Progenitor cell of endocrine pancreas (in vitro differentiated cells): ENCODE measurements at places on chromosomes 12 and 14. TPM values are rescaled to one million over a fixed set of nuclear protein-coding genes. Genes with fewer than 3 reads are reported as not detected.

Gene GMPR2
- total RNA-seq: 73.6 and 86.2 TPM in 2 replicates

- no peak overlapping the region for H3K27ac ChIP-seq
- H3K4me1 ChIP-seq: peaks cover 5% of the 10 kb centered on the region
- H3K36me3 ChIP-seq: no peaks in the 10 kb centered on the region
- H3K27me3 ChIP-seq: peaks cover 24% of the 10 kb centered on the region
These were observed 124.8 kb upstream of the WSCD2 start for GRCh38 chr12:108004319-108004718.

- H3K4me1 ChIP-seq: no peaks in the 10 kb centered on the region
- no peaks in the 10 kb centered on the region for H3K36me3 ChIP-seq
- H3K27ac ChIP-seq: no peak overlapping the region
- no peaks in the 10 kb centered on the region for H3K27me3 ChIP-seq
These were observed 34.3 kb upstream of the LMNTD1 start for GRCh38 chr12:25587346-25587745.

DNA sequence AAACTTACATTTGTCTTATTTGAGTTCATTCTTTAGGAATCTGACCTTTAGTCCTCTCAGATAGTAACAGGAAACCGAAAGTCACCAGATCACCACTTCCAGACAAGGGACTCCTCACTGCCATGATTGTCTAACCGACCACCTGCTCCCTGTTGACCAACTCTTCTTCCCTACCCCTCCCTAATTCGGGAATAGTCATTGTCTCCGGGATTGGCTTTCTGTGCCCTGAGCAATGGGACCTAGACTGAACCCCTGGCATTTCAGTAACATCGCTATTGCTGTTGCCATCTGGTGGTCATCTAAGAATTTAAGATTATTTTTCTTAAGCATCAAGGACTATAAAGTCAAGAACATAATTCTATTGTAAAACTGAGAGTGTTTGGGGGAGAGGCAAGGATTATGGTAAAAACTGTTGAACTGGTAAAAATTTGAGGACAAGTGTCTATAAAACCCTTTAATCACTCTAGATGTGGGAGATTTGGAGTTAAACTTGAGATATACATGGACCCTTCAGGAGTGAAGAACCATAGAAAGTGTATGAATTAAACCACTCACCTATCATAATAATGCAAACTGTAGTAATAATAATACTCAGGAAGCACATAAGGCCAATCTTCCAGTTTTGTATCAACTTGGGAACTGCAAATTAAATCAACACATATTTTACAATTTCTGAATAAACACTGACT, 6.3 kb downstream of the CLEC2A start:
- no peak overlapping the region for H3K27ac ChIP-seq
- peaks cover 3% of the 10 kb centered on the region for H3K4me1 ChIP-seq
- no peak for DNase-seq

GRCh38 chr12:30829876-30830275, 75.1 kb upstream of the CAPRIN2 start:
- peaks cover 28% of the 10 kb centered on the region for H3K27me3 ChIP-seq
- no peak overlapping the region for H3K4me3 ChIP-seq
- DNase-seq: peak; percentile 1

GRCh38 chr12:124557518-124558223, 9.7 kb downstream of the NCOR2 start:
- H3K27me3 ChIP-seq: no peaks in the 10 kb centered on the region
- peak overlapping the region; percentile 76 for H3K27ac ChIP-seq
- peaks cover 26% of the 10 kb centered on the region for H3K4me1 ChIP-seq
- no peak overlapping the region for H3K4me3 ChIP-seq

DNA sequence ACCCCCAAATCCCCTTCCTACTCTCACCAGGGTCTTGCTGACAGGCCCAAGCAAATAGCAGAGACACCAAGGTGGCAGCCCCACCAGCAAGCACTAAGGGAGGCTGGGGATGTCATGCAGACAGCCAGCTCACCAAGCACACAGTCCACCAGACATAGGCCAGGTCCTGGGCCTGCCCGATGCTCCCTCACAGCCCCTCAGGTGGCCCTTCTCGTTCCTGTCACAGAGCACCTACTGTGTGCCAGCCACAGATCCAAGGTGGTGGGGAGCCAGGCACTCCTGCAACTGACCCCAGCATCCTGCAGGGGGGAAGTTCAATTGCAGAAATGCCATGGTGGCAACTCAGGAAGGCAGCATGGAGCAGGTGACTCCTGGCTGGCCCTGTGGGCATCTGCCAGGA, 60.5 kb upstream of the PNMA1 start:
- H3K27ac ChIP-seq: no peak overlapping the region
- H3K4me3 ChIP-seq: no peak overlapping the region
- no peaks in the 10 kb centered on the region for H3K27me3 ChIP-seq
- DNase-seq: no peak
- H3K4me1 ChIP-seq: peaks cover 19% of the 10 kb centered on the region

Gene POU6F1
- total RNA-seq: 8.2 and 11.6 TPM in 2 replicates

- H3K4me1 ChIP-seq: peaks cover 3% of the 10 kb centered on the region
- no peaks in the 10 kb centered on the region for H3K27me3 ChIP-seq
- H3K4me3 ChIP-seq: no peak overlapping the region
- H3K36me3 ChIP-seq: no peaks in the 10 kb centered on the region
- no peak overlapping the region for H3K27ac ChIP-seq
These were observed 77.0 kb downstream of the CATSPERB start for GRCh38 chr14:91654836-91655235.

GRCh38 chr14:36495666-36496065, 24.4 kb downstream of the NKX2-1 start:
- no peak for DNase-seq
- no peaks in the 10 kb centered on the region for H3K4me1 ChIP-seq
- H3K4me3 ChIP-seq: no peak overlapping the region
- H3K36me3 ChIP-seq: no peaks in the 10 kb centered on the region
- no peak overlapping the region for H3K27ac ChIP-seq

GRCh38 chr14:31945701-31946100, 131.4 kb upstream of the ARHGAP5 start:
- H3K36me3 ChIP-seq: no peaks in the 10 kb centered on the region
- peaks cover 41% of the 10 kb centered on the region for H3K4me1 ChIP-seq
- DNase-seq: no peak
- peaks cover 19% of the 10 kb centered on the region for H3K27me3 ChIP-seq
- no peak overlapping the region for H3K27ac ChIP-seq

Gene ESYT1
- total RNA-seq: 102 TPM in 2 replicates

DNA sequence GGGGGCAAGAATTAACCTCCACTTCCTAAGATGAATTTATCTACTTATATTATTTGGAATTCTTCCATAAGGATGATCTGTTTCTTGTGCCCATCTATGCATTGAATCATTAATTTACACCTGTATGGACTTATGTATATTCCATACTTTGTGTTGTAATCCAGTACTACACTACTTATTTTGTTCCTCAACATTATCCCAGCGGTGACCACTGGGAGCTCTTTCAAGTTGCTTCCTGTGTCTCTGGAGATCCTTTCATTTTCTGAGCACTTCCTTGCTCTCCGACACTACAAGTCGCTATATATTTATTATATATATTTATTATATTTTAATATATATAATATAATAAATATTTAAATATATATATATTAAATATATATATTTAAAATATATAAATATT, 54.9 kb upstream of the SCN8A start:
- H3K4me3 ChIP-seq: no peak overlapping the region
- no peak for DNase-seq
- H3K36me3 ChIP-seq: no peaks in the 10 kb centered on the region

Gene UNC79
- 2.6 TPM in 2 replicates for total RNA-seq

DNA sequence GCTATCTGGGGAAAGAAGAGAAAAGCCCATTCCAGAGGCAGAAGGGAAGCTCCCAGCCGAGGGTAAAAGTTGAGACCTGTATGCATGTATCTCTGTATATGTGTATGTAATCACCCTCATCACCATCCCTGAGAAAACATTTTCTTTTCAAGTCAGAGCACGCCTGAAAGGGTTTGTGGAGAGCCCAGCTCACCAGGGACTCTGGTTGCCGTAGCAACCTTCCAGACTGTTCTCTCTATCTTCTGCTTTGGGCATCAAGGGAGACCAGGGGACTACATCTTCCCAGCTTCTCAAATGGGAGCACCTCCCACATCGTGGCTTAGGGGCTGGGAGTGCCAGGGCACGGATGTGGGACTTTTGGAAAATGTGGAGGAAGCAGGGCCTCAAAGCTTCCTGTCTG, 93.5 kb downstream of the GALNT8 start:
- H3K27me3 ChIP-seq: peaks cover 52% of the 10 kb centered on the region
- no peak for DNase-seq
- H3K4me3 ChIP-seq: no peak overlapping the region
- no peak overlapping the region for H3K27ac ChIP-seq
- H3K4me1 ChIP-seq: peaks cover 6% of the 10 kb centered on the region
- peaks cover 7% of the 10 kb centered on the region for H3K36me3 ChIP-seq

DNA sequence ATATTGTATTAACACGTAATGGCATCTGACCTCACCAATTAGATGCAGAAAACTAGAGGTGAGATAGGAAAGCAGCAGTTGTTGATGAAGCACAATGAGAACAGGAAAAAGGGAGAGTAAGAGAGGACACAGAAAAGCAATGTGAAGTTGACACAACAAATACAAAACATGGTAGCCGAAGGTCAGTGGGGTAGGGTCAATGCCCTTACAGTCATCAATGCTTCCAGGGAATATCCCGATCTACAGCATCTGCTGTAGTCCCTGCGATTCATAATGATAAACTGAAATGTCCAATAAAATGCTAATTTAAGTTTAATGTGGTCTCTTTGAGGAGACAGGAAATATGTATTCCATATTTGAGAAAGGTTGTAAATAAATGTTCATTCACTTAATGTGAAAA, 2.9 kb upstream of the COL2A1 start:
- no peak overlapping the region for H3K4me3 ChIP-seq
- H3K36me3 ChIP-seq: no peaks in the 10 kb centered on the region
- H3K27ac ChIP-seq: no peak overlapping the region

- peak overlapping the region; percentile 82 for H3K27ac ChIP-seq
- DNase-seq: no peak
- no peaks in the 10 kb centered on the region for H3K36me3 ChIP-seq
These were observed 349.0 kb downstream of the RAD51B start for GRCh38 chr14:68168460-68169109.

DNA sequence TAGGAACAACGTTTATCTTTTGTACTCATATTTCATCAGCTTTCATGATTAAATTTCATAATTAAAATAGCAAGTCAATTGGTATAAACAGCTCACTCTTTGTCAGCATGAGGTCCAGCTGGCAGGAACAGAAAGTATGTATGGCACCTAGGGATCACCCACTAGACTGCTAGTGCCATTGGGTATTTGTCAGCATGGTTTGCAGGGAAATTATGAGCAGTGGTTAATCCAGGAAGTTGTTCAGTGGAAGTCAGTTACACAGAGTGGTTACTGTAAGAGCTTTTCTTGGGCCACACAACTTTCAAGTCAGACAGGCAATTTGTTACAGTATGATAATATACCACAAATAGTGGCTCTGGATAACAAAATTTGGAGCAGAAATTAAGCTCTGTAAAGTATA, 340.3 kb upstream of the RGS6 start:
- H3K27ac ChIP-seq: no peak overlapping the region
- H3K4me3 ChIP-seq: no peak overlapping the region
- H3K27me3 ChIP-seq: no peaks in the 10 kb centered on the region
- peaks cover 18% of the 10 kb centered on the region for H3K4me1 ChIP-seq

Gene SLC5A8
- total RNA-seq: 0.12 TPM in 1 of 2 replicates, not detected in the other

Gene CCDC177
- total RNA-seq: 0.22 and 0.24 TPM in 2 replicates

DNA sequence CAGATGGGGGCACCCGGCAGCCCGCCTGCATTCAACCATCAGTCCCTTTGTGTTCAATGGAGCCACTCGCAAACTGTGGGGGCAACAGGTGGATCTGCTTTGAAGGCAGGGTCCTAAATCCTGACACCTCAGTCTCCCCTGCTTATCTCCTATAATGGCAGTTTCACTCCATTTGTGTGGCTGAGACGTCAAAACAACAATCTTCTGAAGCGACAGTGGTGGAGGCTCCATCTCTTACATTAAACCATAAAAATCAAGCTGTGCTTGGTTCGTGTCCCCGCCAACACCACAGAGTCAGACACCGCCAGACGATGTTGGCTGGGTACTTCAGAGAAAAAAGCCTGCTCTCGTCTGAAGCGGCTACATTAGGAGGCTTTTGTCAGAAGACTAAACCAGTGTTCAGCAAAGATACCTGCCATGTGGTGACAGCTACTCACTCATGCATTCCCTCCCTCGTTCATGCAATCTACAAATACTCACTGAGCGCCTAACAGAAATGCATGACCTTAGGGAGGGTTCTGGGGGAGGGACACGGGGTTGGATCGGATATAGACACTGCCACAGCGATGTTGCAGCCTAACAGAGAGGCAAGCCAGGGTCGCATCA, 253.9 kb downstream of the FOXN3 start:
- H3K36me3 ChIP-seq: peaks cover 9% of the 10 kb centered on the region
- H3K4me1 ChIP-seq: no peaks in the 10 kb centered on the region
- H3K27me3 ChIP-seq: peaks cover 2% of the 10 kb centered on the region
- DNase-seq: no peak
- no peak overlapping the region for H3K4me3 ChIP-seq

Gene SSTR1
- 4.0 and 4.4 TPM in 2 replicates for total RNA-seq

Gene IL26
- not detected in 2 replicates for total RNA-seq

- no peaks in the 10 kb centered on the region for H3K27me3 ChIP-seq
- H3K4me1 ChIP-seq: peaks cover 7% of the 10 kb centered on the region
- no peak overlapping the region for H3K27ac ChIP-seq
- no peak overlapping the region for H3K4me3 ChIP-seq
These were observed 285.7 kb upstream of the LMO3 start for GRCh38 chr12:16891673-16892072.

- H3K27ac ChIP-seq: no peak overlapping the region
- no peak for DNase-seq
- no peaks in the 10 kb centered on the region for H3K36me3 ChIP-seq
- no peak overlapping the region for H3K4me3 ChIP-seq
These were observed 41.4 kb upstream of the NUDT4 start for GRCh38 chr12:93336291-93336741.

GRCh38 chr14:22896760-22897159, 13.7 kb downstream of the REM2 start:
- no peak overlapping the region for H3K27ac ChIP-seq
- no peak overlapping the region for H3K4me3 ChIP-seq
- H3K36me3 ChIP-seq: peaks cover 14% of the 10 kb centered on the region

Gene CLEC4D
- total RNA-seq: 0.14 TPM in 1 of 2 replicates, not detected in the other

Gene MSRB3
- total RNA-seq: 1.1 and 1.5 TPM in 2 replicates

Gene LGR5
- total RNA-seq: 0.67 and 1.2 TPM in 2 replicates

Gene C12orf50
- 0.10 and 0.16 TPM in 2 replicates for total RNA-seq

GRCh38 chr12:128570191-128571065, 253.3 kb downstream of the SLC15A4 start:
- no peak for DNase-seq
- no peaks in the 10 kb centered on the region for H3K4me1 ChIP-seq
- no peaks in the 10 kb centered on the region for H3K36me3 ChIP-seq
- H3K27ac ChIP-seq: no peak overlapping the region
- H3K4me3 ChIP-seq: no peak overlapping the region
- no peaks in the 10 kb centered on the region for H3K27me3 ChIP-seq

- no peak overlapping the region for H3K27ac ChIP-seq
- H3K36me3 ChIP-seq: no peaks in the 10 kb centered on the region
- peaks cover 6% of the 10 kb centered on the region for H3K27me3 ChIP-seq
- H3K4me1 ChIP-seq: no peaks in the 10 kb centered on the region
These were observed 3.2 kb downstream of the SERPINA9 start for GRCh38 chr14:94472842-94473241.
